ENCODE measurements at places on chromosomes 3 and 15. TPM values are rescaled to one million over a fixed set of nuclear protein-coding genes. Genes with fewer than 3 reads are reported as not detected.

- DNase-seq, result no peak
Measured at GRCh38 chr3:52451237-52452083, 2.4 kb downstream of the TNNC1 start.

The FGF12 gene
- 1.5 TPM for total RNA-seq

- DNase-seq, result no peak
Measured at GRCh38 chr15:100113351-100114080, 228.3 kb downstream of the ADAMTS17 start.

DNA sequence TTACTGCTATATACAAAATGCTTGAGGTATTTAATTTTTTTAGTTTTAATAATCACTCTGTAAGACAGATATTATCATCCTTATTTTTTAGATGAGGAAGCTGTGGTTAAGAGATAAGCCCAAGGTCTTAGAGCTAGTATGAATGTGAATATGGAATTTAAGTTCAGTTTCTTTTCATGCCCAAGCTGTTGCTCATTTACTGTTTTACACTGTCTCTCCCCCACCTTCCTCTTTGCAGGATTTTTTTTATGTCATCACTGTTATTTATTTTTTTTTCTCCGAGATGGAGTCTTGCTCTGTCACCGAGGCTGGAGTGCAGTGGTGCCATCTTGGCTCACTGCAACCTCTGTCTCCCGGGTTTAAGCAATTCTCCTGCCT is 22.5 kb downstream of the MAP2K5 start:
- DNase-seq, result no peak

DNA sequence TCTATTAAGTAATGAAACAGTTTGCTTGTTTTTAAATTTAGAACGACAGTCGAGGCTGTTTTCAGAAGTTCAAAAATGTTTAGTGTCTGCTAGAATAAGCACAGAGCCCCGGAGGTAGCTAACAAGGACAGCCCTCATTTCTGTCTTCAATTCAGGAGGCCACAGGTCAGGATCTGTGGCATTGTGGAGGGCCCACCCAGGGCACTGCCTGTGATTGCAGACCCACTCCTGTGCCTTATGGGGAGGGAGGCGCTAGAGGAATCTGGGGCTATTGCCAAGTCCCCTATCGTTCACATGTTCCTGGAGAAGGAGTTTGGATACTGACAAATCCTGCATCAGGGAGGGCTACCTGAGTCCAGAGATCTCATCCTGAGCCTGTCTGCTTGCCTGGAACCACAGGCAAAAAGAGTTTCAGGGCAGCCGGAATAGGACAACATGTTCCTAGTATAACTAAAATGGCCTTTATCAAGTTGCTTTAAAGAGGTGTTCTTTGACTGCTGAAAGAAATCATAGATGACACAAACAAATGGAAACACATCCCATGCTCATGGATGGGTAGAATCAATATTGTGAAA is 141.5 kb upstream of the ROPN1 start:
- no peak for DNase-seq

DNA sequence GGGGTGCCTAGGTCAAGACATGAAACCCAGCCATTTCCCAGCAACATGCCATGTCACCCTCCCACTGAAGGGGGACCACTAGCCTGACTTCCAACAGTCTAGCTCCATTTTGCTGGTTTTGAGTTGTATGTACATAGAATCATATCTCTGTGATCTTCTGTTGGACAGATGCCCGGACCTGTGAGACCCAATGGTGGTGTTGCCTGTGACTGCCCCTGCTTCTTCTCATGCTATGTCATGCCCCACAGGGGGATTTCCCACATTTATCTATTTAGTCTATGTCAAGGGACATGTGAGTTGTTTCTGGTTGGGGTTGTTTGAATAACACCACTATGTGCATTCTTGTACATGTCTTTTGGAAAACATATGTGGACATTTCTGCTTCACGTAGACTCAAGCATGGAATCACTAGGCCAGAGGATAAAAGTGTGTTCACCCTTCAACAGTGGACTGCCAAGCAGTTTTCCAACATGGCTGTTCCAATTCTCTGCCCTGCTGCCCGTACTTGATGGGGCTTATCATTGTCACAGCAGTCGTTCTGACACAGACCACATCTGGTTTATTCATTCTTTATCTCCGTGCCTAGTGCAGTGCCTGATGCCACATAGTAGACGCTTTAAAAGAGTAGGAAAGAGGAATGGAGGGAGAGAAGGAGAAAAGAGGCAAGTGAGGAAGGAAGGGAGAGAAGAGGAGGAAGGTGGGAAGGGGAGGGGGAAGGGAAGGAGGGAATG is 114.4 kb downstream of the TPRA1 start:
- no peak for DNase-seq

The GADL1 gene
- total RNA-seq, result not detected

DNA sequence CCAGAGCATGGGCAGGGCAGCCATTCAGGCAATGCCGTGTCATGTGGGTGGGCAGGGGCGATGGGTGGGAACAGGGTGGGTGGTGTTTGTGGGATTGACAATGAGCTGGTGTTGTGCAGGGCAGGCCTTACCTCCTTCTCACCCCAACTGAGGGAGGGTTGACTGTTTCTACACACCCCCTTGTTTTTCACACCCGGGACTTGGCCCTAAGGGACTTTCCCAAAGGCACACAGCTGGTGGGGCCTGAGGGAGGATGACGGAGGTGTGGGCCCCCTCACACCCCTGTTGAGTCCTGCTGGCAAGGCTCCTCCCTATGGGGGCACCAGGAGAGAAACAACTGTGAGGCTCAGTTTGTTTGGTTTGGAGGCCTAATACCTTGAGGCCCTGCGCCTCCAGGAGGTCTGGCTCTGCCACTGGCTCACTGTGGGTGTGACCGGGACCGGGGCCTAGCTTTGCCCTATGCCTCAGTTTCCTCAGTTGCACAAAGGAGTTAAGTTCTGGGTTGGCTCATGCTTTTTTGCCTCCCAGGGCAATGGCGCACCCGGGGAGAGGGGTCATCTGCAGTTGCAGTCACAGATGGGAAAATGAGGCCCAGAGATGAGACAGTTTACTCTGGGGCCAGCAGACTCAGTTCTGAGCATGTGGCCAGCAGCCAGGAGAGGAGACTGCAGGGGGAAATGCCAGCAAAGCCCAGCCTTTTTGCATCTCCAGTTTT is 5.1 kb upstream of the DNAH1 start:
- no peak for DNase-seq

GRCh38 chr3:98980915-98981596 is 79.6 kb upstream of the DCBLD2 start:
- DNase-seq, result no peak

DNA sequence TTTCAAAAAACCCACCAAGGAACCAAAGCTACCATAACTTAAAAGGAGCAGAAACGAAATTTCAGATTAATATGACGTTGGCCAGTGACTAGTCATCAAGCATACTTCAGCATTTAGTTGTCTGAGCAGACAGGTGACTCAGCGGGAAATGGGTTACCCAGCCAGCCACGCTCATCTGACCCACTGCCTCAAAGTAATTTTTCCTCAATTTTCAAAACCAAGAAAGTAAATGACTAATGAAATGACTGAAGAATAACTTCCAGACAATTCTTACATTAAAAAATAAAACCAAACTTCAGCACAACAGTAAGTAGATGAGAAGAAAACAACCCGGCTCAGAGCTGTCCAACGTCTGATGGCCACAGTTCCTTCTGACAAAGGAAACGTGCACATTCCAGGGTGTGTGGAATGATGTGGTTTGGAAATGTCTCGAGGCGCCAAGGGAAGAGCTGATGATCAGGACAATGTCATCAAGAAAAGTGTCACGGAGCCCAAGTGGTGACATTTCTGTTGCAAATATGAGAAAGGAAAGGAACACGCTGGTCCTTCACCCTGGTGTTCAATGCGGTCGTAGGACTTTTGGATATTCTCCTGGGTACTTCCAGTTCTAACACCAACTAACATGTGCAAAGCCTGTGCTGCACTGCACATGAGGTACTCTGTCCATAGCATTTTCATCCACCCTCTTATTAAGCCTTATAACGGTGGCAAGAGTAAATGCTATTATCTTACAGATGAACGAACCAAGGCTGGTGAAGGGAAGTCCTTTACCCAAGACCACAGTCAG is 79.1 kb downstream of the FOXP1 start:
- DNase-seq, result no peak

GRCh38 chr3:168362661-168363247 is 267.0 kb upstream of the GOLIM4 start:
- DNase-seq, result no peak

GRCh38 chr15:22239806-22240180 is 159.5 kb downstream of the OR4M2 start:
- no peak for DNase-seq

- no peak for DNase-seq
Measured at GRCh38 chr15:73575636-73576247, 57.4 kb downstream of the NPTN start.

GRCh38 chr15:59521443-59521842 is 83.5 kb downstream of the FAM81A start:
- DNase-seq, result no peak

The DBR1 gene
- 8.6 TPM for total RNA-seq

DNA sequence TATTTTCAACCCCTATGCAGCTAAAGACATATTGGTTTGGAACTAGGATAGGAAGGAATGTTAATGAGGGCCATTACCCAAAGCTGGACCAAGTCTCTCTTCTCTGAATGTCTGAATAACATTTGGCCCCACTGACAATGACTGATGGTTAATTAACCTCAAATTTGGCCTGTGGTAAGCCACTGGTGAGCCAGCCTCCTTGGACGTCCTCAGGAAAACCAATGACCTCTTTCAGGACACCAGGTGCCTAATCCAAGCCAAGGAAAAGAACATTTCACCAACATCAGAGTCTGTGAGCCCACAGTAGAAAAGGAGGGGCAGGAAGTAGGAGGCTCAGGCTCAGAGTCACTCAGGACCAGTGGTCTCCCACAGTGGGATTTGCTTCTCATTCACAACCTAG is 56.4 kb upstream of the ETV5 start:
- peak; percentile 25 for DNase-seq

The ARIH2 gene
- 59.4 TPM for total RNA-seq

GRCh38 chr3:55675478-55675877 is 188.4 kb upstream of the WNT5A start:
- DNase-seq, result no peak

DNA sequence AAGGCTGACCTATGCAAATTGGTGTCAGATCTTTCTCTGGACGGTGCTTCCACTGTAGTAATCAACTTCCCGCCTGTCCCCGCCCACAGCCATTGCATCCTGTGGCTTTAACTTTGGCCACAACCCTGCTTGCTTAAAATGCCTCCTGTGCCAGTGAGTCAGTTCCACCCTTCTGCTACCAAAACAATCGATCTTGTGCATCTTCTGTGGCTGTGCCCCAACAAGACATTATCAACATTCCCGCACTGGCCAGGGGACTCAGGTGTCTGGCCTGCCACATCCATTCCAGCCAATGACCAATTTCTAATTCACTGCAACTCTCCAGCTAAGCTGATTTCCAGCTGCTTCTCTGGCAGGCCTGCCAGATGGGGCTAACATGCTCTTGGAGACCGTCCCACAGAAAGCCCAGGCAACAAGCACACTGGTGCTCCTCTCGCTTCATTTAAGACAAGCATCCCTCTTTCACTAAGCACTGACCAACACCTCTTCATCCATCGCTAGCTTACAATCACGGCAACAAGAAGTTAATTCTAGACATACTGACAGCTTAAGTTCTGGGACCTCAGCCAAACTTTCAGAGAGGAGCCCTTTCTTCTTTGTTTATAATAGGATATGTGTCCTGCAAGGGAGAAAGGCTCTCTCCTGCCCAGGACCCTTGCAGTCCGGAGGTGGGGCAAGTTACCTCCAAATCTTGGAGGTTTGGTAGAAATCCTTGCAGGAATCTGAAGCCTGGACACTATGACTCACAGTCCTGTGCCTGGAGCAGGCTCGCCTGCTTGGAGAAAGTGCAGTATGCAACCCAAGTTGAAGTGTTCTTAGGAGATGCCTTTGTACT is 6.7 kb downstream of the CA12 start:
- DNase-seq, result no peak

- DNase-seq, result no peak
Measured at GRCh38 chr15:78360367-78360801, 20.2 kb downstream of the CRABP1 start.

DNA sequence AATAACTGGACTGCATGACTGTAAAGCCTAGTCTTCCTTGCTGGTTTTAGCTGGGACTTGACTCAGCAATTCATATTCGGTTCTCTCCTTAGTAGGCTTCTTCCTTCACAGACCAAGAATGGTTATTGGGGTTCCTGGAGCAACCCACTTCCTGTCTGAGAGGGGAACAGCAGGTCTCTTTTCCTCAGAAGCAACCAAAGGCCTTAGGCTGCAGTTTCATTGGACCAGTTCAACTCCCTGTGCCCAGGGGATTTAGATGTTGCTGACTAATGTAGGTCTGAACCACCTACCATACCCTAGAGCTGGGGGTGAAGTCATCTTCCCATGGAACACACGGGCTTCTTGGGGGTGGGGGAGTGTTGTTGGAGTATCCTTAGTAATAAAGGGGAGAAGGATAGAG is 84.0 kb upstream of the SKOR1 start:
- no peak for DNase-seq

DNA sequence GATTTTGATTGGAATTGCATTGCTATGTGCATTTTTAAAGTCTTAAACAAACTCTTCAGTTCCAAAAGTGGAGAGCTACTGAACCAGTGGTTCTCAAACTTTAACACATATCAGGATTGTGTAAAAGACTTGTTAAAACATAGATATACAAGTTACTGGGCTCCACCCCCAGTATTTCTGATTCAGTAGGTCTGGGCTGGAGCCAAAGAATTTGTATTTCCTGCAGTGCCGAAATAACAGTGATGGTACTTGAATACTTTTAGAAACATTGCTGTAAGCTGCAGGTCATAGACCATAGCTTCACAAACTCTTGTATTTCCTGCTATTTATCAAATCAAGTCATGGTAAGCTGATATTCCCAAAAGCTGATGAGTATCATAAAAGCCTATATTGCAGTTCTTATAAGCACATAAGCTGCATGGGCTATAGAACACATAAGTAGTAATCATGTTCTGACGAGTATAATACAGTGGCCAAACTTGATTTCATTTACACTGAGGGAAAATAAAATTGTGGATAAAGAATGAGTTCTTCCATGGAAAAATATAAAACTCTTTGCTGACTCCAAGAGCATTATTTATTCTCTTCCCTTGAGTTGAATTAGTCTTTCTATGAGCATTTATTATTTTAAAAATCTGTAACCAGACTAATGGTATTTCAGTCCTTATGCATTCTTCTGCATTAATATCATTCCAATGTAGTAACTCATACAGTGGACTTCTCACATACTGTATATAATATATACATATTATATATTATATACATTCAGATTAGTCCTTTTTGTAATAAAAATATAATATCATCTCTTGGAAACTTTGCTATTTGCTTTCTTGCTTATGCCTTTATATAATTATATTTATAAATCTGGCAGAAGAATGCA is 550.5 kb upstream of the AGTR1 start:
- DNase-seq, result no peak

GRCh38 chr3:144055604-144056003 is 84.0 kb downstream of the DIPK2A start:
- DNase-seq, result no peak

The SV2B gene
- total RNA-seq, result 3.2 TPM
